ENCODE measurements at places on chromosomes 2 and 18.

- no peak for DNase-seq
These were observed 483.3 kb downstream of the BCL11A start for GRCh38 chr2:60070196-60070595.

DNA sequence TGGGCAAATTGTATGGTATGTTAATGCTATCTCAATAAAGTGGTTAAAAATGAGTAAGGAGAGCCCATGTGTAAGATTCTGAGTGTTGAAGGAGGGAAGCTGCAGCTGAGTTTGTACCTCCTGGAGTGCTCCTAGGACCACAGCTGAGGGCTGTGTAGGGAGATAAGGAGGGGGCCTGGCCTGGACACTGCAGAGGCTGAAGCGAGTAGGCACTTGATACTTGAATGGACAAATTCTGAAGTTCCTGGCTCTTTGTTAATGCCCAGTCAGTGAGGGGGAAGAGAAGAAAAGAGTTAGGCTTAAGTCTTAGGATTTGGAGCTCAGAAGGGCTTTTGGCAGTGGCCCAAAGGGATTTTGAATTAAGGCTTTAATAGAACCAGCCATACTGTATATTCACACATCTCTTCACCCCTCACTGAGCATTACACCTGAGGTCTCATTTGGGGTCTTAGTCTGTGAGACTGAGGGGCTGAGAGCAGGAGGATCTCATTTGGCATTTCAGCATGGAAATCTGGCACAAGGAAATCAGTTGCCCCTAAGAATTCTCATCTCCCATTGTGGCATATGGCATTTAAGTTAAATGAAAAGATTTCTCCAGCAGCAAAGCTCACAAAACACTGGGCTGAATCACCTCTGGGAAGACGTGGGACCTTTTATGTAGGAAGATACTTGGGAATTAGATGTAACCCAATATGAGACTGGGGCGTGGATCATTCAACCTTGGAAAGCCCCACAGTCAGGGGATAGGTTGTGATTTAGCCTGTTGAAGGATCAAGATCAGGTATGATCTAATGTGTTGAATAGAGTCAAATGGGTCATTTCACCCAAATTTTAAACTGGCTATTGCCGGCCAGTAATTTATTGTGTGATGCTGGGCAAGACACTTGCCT is 46.8 kb downstream of the LIPG start:
- no peak for DNase-seq

- DNase-seq: no peak
These were observed 187.9 kb downstream of the VAPA start for GRCh38 chr18:10101729-10102128.

GRCh38 chr2:201653221-201653620 is 9.9 kb upstream of the TMEM237 start:
- no peak for DNase-seq

DNA sequence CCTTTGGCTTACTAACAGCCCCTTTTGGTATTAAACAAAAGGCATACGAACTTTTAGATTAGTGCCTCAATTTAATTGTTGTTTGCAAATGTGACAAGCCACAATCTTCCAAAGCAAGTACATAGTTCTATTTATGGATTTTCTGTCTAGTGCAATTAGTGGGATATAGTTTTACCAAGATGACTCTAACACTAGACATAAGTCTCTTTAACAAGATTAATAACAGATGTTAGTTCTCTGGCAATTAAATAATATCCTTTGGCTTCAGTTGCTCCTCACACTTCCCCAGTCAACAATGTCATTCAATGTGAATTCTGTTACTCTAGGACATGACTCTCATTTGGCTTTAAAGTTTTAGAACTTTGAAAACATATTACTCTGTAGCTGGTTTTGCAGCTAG is 16.7 kb upstream of the MC4R start:
- no peak for DNase-seq

DNA sequence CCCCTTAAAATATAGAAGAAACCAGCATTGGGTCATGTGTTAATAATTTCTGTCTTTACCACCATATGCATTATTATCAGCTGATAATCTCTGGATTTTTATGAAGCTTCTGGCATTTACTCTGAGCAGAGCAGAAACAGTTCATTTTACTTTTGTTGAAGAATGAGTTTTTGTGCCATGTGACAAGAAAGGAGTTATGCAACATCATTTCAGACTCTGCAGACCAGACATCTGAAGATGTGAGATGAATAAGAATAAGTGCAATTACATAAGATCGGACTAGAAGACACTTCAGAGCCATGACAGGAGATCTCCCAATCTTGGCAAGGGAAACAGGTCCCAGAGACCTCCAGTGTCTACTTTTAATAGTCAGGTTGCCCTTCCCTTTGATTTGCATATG is 869.4 kb upstream of the VRK2 start:
- DNase-seq: no peak

- no peak for DNase-seq
These were observed 825.8 kb upstream of the CDH2 start for GRCh38 chr18:29002747-29003146.

DNA sequence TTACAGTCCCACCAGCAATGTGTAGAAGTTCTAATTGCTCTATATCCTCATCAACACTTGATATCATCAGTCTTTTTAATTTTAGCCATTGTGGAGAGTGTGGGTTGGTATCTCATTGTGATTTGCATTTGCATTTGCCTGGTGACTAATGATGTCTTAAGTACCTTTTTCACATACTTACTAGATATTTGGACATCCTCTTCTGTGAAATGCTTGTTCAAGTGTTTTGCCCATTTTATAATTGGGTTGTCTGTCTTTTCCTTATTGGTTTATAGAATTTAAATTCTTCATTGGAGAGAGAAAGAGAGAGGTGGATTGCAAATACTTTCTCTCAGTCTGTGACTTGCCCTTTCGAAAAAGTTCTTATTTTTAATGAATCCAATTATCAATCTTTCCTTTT is 14.0 kb upstream of the PPP1CB start:
- DNase-seq: no peak

DNA sequence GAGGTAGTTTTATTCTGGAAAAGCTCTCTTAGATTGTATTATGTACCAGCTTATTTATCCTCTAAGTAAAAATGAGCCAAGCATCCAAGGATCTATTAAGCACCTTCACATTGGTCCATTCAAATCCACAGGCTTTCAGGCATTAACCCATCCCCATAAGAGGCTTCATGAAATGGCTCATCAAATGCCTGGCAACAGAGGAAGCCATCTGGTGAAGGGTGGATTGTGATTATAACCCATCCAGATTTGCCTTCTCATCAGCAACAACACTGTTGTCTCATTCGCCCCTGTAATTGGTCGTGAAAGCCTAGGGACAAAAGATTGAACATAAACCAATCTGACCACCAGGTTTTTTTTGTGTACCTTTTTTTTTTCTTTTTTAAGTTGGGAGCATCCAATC is 134.3 kb upstream of the TACR1 start:
- no peak for DNase-seq

DNA sequence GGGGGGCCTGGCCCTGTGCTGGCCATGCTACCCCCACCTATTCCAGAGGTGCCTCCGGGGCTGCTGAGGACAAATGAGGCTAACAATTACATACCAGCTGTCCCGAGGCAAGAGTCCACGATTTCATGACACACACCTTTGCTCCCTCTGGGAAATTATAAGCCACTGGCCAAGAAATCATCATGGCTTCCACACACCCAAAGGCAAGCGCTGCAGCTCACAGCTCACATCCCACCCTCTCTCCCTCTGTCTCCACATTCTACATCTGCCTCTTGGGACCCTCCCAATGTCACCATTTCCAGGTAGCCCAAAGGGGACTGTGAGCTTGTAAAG is 134.4 kb downstream of the HDAC4 start:
- DNase-seq: no peak

DNA sequence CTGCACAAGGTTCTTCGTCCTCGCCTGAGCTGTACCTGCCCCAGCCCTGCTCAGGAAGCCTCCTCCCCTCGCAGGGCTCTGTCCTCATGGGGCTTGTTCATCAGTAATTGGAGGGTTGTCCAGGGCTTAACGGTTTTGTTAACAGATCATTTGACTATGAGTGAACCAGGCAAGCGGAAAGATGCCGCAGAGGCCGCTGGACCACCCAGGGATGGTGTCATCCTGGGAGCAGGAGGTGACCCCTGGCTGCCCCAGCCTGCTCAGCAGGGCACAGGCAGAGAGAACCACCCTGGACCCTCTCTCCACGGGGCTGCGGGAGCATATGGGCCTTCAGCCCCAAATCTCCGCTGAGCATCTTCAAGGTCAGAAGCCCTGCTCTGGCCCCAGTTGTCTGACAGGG is 264.3 kb downstream of the KLHL29 start:
- no peak for DNase-seq

GRCh38 chr2:74576863-74577229 is 22.3 kb downstream of the DOK1 start:
- DNase-seq: no peak

DNA sequence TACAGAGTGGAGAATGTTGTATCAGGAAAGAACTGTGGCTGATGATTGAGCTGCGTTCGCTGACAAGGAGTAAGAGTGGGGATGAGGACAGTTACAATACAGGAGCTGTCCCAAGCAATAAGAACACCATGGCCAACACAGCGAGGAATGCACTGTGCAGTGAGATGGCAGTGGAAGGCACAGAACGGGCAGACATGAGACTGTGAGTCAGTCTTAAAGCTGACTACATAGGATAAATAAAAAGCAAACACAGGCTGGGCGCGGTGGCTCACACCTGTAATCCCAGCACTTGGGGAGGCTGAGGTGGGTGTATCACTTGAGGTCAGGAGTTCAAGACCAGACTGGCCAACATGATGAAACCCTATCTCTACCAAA is 89.8 kb downstream of the CABYR start:
- no peak for DNase-seq

GRCh38 chr2:86274918-86275275 is 62.5 kb downstream of the REEP1 start:
- no peak for DNase-seq

- no peak for DNase-seq
These were observed 611 bp downstream of the TCF7L1 start for GRCh38 chr2:85133751-85134254.

- no peak for DNase-seq
These were observed 151.4 kb downstream of the TNS1 start for GRCh38 chr2:217851191-217852020.

DNA sequence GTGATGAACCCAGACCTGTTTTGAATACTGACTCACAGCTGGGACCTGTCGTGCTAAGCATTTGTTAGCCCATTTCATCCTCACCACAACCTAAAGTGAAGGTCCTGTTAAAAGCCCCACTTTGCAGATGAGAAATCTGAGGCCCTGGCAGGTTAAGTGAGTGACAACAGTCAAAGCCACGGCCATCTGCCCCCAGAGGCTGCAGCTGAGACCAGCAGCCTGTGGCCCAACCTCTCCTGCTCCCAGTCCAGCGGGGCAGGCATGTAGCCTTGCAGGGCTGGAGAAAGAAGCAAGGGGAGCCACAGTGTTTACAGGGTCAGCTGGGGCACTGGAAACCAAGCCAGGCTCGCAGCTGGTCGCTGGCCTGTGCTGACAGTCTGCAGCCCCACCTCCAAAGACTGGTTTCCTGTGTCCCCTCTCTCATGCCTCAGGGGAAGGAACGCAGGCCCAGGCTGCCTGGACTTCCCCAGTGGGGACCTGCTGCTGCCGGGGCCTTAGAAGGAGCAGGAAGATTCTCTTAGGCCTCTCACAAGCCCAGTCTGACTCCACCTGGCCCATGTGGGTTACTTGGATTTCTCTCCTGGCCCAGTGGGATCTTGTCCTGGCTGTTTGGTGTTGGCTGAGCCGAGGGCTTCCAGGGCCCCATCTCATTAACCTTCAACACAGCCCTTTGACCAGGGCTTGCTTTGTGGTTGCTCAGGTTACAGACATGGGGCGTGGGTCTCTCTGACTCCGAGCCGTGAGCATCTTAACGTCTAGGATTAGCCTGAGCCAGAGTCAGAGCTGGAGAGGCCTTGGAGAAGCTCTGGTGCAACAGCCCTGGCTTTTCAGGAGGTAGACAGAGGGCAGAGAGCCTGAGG is 1.7 kb downstream of the INPP5D start:
- no peak for DNase-seq

DNA sequence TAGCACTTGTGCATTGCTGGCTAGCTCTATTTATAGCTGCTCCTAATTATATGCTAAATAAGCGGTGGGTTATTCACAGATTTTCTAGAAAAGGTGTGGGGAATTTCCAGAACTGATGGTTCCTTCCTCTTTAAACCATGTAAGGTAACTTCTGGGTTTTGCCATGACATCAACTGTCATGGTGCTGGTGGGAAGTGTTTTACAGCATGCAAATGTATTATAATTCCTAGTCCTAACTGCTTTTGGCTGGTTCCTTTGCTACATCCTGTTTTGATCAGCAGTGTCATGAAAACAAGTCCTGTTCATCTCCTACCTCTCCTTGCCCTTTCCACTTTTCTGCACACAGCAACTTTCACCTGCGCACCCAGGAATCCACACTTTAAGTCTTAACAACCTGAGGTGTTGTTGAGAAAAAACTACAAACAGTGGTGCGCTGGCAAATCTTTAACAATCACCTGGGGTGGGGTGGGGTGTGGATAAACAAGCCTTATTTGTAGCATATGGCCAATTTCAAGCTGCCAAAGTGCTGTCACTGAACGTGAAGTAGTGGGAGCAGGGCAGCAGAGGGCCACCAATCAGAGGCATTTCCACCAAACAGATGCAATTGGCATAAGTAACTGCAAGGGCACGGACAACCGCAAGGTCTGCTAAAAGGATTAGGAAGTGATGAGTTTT is 33.4 kb upstream of the SKOR2 start:
- no peak for DNase-seq

DNA sequence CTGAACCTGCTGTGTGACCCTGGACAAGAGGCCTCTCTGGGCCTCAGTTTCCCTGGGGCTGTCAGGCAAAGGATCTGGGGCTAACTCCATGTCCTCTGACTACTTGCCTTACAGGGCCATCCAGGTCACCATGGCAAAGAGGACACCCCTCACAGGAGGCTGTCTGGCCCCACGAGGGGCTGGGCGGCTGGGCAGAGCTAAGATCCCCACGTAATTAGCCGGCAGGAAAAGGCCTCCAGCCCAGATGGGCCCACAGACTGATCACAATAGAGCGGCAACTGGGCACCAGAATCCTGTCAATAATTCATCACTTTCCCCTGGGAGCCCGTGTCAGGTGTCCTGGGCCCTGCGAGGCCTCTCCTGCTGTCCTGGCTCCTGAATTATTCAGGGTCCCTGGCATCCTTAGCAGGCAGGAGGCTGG is 44.8 kb upstream of the OTOF start:
- no peak for DNase-seq

GRCh38 chr2:223735035-223735640 is 102.2 kb downstream of the AP1S3 start:
- no peak for DNase-seq

GRCh38 chr18:67001052-67001451 is 397.2 kb upstream of the CDH19 start:
- DNase-seq: no peak

DNA sequence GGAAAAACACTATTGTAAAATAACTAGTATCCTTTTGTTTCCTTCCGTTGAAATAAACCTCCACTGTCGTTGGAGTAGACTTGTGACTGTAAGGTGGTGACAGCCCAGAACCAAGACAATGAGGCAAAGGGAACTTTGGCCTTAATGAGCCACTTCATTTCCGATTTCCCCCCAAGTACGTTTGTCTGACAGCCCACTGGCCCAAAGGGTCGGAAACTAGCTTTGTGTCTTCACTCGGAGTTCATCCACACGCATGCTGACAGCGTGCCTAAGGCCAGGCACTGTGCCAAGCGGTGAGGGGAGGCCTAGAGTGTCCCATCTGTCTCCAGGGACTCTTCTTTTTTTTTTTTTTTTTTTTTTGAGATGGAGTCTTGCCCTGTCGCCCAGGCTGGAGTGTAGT is 21.0 kb downstream of the HJURP start:
- no peak for DNase-seq

GRCh38 chr18:34223164-34223892 is 1.4 kb downstream of the NOL4 start:
- DNase-seq: no peak

All from HS-5 (cell line).